ENCODE measurements at places on chromosomes 6 and 20. TPM values are rescaled to one million over a fixed set of nuclear protein-coding genes. Genes with fewer than 3 reads are reported as not detected.
A peak's percentile ranks its signal among the peaks of the same experiment; 100 is the strongest.

HLA-DRA gene
- total RNA-seq = 43.7 TPM

SGK2 gene
- 1.2 TPM for total RNA-seq

TSPYL1 gene
- 74.7 TPM for total RNA-seq

DEFB124 gene
- total RNA-seq = not detected

ENPP5 gene
- total RNA-seq = 9.6 TPM

CST2 gene
- total RNA-seq = not detected

PRPH2 gene
- 4.2 TPM for total RNA-seq

CALHM6 gene
- total RNA-seq = not detected

MCCD1 gene
- not detected for total RNA-seq

GTPBP2 gene
- 32.8 TPM for total RNA-seq

GNAS-AS1 gene
- total RNA-seq = 2.5 TPM

C20orf204 gene
- total RNA-seq = 0.82 TPM

DNA sequence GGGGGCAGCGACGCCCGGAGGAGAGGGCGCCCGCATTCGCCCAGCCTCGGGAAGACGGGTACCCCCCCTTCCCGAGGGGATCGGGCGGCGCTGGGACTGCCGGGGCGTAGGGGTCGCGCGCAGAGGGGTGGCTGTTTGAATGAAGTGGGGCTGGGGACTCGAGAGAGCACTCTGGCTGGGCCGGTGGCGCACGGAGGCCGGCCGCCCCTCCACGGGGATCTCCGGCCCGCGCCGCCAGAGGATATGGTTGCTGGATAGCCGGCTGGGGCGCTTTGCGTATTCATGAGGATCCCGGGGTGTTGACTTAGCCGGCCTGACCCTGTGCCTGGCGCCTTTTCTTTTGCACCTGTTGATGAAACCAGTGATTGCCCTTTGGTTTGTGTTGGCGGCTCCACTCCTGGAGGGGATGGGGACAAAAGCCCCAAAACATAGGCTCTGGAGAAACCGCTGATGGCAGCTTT is 469 bp downstream of the SYNJ2 start:
- no peak for DNase-seq

- no peak for DNase-seq
These were observed 38.0 kb downstream of the FOXA2 start for GRCh38 chr20:22546344-22546743.

DNA sequence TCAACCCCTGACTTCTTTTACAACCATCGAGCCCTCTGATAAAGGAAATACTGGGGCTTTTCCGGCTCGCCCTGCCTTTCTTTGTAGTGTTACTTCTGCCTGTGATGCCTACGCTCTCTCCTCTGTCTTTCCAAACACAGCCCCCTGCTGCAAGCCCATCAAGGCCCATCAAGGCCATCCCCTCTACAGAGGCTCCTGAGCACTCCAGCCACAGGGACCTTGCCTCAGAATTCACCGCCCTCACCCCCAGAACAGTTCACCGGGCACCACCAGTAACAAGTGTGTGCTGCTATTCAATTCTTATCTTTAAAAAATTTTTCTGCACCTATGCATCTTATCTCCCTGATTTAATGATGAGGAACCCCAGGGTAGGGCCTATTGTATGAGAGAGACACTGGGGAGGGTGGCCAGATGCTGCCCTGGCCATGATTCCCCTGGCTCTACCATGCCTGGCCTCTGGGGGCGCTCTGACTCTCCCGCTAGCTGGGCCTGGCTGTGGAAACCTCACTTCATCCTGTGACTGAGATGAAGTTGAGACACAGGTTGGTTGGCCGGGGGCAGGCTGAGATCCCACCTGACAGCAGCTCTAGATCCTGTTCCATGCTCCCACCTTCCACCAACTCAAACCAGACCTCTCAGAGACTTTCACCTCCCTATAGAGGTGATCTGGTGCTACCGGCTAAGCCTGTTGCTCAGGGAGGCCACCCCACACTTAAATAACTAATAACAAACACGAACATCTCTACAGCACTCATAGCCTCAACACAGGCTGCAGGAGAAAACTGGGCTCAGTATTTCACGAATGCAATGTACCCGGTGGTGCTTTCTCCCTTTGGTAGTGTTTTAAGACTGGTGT is 19.2 kb upstream of the GLP1R start:
- peak; percentile 15 for DNase-seq

DNA sequence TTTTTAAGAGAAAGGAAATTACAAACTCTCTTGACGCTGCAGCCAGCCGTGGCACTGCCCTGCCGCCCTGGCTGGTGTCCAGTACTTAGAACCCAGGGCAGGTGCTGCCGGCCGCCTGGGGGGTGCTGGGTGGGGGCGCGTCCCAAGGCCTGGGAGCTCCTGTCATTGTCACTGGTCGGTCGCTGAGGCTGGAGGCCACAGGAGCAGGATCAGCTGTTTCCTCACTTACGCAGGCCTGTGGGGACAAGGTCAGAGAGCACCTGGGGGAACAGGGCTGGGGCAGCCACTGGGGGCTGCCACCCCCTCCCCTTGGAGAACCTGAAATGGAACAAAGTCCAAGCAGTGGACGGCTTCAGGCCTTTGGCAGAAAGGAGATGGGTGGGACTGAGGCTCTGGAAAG is 5.6 kb downstream of the BIRC7 start:
- DNase-seq = no peak

- DNase-seq = no peak
These were observed 96.2 kb downstream of the IYD start for GRCh38 chr6:150464966-150465365.

DNA sequence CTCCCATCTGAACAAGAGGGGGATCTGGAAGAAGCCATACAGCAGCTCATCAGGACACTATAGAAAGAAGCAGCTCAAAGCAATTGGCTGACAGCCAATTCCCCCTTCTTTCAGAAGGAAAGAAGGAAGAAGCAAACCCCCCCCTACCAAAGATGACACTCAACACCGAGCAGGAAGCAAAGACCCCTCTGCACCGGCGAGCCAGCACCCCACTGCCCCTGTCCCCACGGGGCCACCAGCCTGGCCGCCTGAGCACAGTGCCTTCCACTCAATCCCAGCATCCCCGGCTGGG is 1.2 kb downstream of the REM1 start:
- DNase-seq = no peak

DNA sequence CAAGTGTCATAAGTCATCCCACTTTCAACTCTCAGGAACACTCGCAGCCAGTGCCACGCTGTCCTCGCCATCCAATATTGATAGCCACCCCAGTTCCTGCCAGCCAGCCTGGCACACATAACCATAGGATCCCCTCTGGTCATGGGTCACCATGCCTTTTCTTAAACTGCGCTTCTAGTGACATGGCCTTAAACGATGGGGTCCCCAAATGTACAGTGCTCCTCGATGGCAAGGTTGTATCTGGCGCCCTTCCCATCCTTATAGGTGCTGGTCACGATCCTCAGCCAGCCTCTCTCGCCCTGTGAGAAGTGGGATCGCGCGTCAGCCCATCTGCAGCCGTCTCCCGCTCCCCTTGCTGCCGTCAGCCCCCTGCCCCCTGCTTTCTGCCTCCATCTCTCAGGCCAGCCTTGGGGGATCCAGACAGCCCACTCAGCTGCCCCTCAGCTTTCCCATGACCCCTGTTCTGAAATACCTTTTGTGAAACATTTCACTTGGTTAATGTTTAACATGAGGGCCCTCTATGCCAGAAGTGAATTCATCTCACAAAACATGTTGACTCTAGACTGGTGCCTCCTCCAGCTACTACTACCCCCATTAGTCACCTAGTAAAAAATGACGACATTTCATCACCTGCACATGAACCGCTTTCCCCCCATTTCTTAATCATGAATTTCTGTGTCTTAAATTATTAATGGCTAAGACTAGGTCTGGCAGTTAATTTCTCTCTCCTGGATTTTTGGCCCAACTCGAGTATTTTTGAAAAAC is 11.4 kb downstream of the CTSZ start:
- no peak for DNase-seq

DNA sequence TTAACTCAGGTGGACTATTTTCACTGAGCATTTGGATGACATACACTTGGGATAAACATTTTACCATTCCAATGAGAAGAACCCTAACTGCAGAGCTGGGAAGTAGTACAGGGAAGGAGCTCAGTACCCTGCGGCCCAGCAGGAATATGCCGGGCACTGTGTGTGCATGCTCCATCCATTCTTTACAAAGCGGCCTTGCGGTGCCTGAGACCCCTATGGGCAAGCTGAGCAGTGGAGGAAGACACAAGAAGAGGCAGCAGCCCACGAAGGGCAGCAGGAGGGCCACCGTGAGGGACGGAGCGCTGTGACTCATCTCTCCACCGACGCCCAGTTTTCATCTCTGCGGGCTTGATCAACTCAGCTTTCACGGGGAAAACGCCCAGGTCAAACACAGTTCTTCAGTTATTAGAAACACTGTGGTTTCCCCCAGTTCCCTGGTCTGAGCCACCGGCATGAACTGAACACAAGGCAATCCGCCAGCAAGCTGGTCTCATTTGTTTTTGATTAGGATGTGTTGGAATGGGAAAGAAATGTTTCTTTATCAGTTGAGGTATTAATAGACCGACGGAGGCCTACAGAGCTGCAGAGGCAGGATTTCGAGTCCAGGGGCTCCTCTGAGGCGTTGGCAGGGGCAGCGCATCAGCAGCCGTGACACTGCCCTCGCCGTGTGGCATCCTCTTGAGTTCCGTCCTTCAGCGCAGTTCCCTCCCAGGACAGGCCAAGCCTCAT is 44.9 kb downstream of the IRF4 start:
- no peak for DNase-seq

GRCh38 chr6:136524339-136524935 is 25.8 kb downstream of the MAP7 start:
- no peak for DNase-seq

GRCh38 chr6:111685526-111685925 is 79.8 kb upstream of the TRAF3IP2 start:
- no peak for DNase-seq

GRCh38 chr6:47235964-47236760 is 73.5 kb downstream of the TNFRSF21 start:
- DNase-seq = no peak

- DNase-seq = no peak
These were observed 50.2 kb upstream of the ELOVL5 start for GRCh38 chr6:53399027-53399344.

DNA sequence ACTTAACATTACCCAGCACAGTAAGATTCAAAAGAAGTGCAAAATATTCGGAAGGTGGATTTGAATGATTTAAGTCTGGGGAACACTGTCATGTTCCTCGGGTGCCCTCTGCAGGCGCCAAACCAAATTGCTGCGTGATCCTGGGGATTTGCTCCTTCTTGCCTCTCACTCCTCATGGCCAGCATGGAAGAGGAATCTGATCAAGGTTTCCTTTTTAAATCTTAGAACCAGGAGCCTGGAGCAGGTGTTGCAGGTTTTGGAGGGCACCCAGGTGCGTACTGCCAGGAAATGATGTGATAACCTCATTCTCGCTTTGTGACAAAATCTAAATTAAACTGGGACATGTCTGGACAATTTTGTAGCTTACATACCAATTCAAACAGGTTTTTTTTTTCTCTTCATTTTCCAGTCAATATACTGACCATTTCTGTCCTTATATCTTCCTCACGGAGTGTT is 8.1 kb upstream of the PFDN4 start:
- DNase-seq = peak; percentile 89

DNA sequence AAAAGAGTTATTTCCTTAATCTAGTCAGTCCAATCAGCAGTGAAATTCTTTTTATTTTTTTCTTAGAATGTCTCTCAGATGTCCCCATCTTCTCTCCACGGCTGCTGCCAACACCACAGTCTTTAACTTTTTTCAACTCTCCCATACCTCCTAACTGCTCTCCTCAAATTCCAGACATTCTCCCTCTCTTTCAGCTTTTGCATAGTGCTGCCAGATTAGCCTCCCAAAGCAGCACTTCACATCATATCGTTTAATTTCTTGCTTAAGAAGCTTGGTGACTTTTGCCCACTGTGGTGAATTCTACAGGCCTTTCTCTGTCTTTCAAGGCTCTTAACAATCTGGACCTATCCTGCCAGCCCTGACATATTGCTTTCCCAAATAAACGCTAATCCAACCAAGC is 233.4 kb downstream of the UST start:
- DNase-seq = no peak

GRCh38 chr6:33173535-33174180 is 18.6 kb downstream of the COL11A2 start:
- DNase-seq = no peak

Data from tongue (tissue), 3 donors.